AG08395 (cell line): ENCODE measurements at places on chromosomes 11 and 22.

DNA sequence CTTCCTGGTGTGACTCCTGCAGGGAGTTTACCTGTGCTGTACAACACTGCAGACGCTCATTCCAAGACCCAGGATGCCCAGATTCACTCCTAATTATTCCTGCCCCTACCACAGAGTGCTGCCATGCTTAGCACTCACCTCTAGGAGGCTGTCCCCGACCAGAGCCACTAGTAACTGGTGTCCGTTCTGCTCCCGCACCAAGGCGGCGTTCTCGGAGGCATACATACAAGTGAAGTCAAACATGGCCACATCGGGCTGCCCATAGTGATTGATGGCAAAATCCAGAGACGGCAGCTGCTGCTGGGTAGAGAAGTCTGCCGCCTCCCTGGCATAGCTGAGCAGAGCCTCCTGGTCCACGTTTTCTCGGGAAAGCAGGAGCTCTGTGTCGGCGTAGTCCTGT lies 122.3 kb upstream of the BID start:
- DNase-seq, result peak; percentile 28

DNA sequence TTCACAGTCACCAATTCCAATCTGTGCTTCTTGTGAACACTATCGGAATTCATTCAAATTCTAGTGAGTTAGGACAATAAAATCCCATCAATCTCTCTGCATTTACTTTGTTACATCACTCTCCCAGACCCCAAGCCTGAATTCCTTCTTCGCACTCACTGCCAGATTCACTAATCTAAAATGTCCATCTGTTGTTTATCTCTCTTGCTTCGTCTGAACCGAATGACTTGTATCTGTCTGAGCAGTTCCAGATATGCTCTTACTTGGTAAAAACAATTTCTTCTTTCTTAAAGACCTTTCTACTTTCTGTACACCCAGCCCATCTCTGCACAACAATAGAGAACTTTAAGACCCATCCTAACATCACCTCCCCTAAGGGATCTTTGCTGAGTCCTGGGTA lies 7.0 kb downstream of the MMP10 start:
- no peak for DNase-seq

DNA sequence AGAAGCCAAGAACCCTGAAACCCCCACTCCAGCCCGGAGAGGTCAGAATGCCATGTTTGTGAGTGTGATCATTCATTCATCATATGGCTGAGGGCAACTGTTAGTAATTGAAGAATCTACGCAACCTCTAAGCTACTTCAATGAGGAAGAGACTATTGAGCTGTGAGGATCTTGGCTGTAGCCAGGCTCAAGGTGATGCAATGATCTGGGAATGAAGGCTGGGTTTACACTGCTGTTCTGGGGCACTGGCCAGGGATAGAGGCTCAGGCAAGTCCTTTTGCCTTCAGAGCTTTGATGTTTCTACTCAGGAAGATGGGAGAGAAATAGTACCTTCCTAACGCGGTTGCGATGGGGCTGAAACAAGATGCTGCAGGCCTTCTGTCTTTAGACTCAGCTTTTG lies 12.9 kb downstream of the CRYBB2 start:
- no peak for DNase-seq

DNA sequence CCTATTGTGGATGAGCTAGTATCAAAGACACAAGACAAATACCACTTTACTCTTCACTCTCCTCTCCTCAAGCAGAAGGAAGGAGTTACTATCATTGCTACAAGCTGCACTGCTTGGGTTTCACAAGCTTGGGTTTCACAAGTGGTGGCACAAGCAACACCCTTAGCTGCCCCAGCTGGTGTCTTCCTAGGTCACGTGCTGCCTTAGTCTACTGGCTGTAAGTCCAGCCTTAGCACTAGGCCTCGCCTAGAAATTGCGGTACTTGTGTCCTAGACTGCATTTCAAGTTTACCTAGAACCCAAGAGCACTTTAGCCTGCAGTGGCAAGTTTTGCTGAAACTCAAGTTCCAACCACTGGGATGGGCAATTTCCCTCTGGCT lies 86.6 kb downstream of the EHF start:
- no peak for DNase-seq
